Hepatocyte (in vitro differentiated cells): ENCODE measurements at places on chromosomes 3 and 15.

GRCh38 chr3:73832426-73832825 lies 207.7 kb upstream of the PDZRN3 start:
- DNase-seq = no peak

DNA sequence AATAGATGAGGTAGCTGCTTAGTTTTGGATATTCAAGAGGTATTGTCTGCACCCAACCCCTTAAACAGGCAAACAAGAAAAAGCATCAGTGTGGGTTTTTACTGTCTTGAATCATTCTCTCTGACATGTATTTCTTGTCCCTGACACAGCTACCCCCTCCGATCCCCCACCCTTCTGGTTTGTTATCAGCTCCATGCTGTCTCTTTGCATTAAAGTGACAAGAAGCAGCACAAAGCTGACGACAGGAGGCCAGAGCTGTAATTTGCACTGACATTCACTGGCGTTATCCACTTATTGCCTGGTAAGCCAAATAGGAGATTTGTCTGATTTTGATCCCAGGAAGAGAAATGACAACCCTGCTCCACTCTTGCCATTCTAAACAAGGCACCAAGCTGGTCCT lies 83.3 kb upstream of the SNRK start:
- DNase-seq = no peak

DNA sequence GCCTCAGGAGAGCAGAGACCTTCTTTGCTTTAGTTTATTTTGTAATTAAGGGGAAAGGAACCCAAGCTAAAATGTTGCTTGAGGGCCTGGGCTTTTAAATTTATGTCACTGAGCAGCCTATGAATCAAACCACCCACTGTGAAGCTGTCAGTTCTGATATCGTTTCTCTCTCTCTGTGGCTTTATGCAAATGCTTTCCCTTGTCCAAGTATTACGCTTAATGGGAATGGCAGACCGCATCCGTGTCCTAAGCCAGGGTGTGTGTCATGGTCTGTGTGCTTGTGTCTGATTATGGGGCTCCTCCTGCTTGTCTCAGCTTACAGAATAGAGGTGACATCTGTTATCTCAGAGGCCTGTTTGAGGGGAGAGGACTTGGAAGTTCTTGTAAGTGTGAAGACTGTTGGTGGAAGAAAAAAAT lies 82.4 kb downstream of the EBLN2 start:
- DNase-seq = no peak

DNA sequence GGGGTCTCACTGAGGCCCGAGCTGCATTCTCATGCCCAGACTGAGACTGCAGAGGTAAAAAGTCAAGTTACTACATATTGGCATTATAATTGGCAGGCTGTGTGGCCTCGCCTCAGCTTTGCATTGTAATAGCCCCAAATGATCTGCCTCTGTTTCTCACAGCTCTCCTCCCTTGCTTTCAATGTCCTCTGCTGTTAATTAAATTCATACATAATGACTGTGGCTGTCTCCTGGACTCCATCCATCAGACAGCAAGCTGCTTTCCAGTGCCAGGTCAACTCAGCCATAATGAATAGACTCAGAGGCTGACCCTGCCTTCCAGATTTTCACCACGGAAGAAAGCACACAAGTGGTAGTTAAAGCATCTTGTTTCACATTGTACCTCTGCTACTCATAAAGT lies 7.6 kb upstream of the RTP4 start:
- no peak for DNase-seq

DNA sequence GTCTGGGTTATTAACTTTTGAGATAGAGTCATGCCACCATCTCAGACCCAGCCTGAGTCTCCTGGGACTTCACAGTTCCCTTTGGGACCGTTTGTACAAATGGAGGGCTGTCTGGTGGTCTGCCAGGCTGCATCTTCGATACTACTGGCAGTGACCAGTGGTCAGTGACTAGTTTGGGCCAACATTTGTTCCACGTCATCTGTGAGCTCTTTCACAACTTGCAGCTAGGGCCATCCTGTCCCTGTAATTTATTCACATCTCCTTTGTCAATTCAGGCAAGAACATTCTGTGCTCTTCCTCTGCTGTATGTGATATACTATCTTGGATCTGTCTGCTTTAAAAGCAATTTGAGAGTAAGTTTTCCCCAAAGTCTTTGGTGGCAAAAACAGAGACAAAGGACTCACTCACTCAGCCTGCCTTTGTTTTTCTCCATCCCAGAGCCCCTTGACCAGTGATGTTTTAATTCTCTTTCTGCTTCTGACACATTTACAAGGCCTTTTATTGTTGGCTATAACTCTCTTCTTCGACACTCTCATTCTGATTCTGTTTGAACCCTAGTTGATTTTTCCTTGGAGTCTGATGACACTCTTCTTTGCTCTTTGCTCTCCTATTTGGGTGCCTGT lies 353.4 kb downstream of the EPHB1 start:
- DNase-seq = no peak

- DNase-seq = peak; percentile 35
Measured at GRCh38 chr3:138434875-138435772, 708 bp downstream of the ESYT3 start.

- no peak for DNase-seq
Measured at GRCh38 chr15:77639431-77639830, 6.7 kb upstream of the LINGO1 start.

DNA sequence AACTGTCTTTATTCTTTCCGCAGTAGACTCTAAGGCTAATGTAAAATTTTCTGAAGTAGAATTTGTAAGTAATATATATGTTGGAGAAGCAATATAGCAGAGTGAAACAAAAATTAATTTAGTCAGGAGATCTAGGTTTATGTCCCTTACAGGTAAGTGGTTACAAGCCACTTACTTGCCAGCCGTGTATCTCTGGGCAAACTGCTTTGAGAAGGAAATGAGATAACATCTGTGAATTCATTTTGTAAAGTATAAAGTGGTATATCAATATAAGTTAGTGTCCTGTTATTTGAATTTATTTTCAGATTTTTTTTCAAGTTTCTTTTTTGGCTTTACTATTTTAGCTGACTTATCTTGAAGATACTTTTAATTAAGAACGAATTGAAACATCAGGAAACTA lies 5.5 kb downstream of the DAZL start:
- no peak for DNase-seq

GRCh38 chr15:58543664-58544335 lies 112.0 kb downstream of the LIPC start:
- no peak for DNase-seq

- no peak for DNase-seq
Measured at GRCh38 chr3:126870608-126871210, 112.2 kb upstream of the PLXNA1 start.

DNA sequence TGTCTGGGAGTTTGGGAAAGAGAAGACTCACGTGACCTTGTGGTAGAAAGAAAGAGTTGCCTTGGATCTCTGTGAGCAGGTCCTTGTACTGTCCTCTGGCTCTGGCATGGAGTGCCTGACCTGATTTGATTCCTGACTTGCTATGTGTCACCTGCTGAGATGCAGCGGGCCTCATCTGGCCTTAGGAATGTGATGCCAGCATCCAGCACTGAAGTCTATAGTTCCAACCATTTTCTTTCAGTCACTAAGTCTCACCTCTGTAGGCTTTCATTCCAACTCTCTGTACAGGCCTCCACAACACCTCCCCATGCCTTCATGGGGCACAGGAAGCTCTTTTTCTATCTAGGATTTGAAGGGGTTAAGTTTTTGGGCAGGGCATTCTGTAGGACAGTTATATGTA lies 12.1 kb upstream of the OXSR1 start:
- DNase-seq = no peak

GRCh38 chr3:127307916-127308315 lies 20.1 kb upstream of the PRR20G start:
- DNase-seq = no peak

GRCh38 chr15:65372787-65373067 lies 5.1 kb downstream of the IGDCC3 start:
- DNase-seq = no peak

DNA sequence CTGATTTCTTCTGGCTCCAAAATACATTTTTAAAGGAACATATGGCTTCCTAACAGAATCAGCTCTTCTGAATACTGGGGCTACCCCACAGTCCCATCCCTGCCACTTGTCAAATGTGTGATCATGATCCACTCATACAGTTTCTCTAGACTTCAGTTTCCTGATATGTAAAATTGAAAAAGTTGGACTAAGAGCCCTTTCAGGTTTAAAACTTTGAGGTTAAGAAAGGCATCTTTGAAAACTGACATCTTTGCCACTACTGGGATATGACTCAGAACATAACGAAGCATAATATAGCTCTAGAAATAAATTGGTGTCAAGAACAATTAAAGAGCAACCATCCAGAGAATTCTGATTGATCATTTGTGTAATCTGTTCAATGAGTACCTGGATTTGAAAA lies 248.3 kb downstream of the IL5RA start:
- DNase-seq = no peak

DNA sequence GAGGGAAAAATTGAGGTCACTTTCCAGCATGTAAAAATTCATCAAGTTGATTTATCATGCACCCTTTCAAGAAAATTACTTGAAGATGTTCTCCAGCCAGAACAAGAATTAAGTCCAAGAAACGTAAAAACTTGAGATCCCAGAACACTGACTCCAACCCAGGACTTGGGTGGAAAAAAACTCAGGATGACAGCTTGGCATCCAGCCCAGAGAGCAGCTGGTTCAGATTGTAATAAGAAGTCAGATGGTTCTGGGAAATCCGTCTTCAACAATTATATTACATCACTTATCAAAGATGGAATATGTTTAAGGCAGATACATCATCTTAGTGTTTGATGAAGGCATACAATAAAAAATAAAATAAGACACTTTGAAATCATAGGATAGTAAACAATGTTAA lies 23.0 kb upstream of the DNAJC13 start:
- no peak for DNase-seq

DNA sequence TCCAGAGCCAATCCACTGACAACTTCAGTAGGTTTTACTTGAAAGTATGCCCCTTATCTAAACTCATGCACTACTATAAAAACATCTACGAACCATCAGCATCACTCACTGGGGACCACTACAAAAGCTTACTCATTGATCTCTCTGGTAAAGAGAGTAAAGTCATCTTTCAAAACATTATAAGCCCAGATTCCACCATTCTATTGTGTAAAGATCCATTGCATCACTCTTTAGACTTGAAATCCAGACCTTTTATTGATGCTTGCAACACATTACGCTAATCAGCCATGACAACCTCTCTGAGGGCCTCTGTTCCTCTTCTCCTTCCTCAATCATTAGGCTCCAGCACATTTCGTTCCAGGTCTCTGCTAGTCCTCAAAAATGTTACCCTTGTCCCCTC lies 248.9 kb upstream of the WNT5A start:
- no peak for DNase-seq

- DNase-seq = no peak
Measured at GRCh38 chr3:23219117-23219516, 16.0 kb downstream of the UBE2E2 start.

DNA sequence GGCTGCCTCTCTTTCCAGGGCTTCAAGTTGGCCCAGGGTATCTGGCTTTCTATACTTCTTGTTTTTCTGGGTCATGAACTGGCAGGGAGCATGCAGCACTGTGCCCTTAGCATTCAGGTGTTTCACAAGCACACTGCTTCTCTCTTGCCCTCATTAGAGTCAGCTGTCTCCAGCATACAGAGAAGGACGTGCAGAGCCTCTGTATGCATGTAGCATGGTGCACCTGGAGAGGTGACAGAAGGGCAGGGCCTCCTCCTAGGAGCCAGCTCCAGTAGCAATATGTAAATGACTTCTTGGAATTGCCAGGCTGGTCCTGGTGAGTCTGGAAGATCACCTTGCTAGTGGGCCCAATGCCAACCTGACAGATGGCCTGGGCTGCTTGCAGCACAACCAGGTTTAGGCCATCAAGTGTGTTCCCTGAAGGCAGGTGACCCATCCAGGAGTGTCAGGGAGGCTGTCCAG lies 44.8 kb upstream of the ATP2C1 start:
- no peak for DNase-seq

DNA sequence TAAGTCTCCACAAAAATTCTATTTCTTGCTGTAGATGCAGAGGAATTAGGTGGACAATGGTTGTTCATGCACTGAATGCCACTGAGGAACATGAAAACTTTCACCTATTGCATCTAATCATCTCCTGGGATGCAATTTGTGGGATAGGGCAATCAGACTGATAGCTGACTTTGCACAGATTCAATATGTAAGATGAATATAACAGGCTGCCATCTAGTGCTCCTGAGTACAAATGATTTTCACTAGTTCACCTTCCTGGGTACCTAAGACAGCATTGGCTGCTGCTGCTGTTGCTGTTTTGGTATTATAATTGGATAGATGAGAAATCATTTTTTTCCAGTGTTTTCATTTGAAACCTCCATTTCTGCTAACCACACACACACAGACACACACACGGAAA lies 19.7 kb downstream of the TIMMDC1 start:
- no peak for DNase-seq

DNA sequence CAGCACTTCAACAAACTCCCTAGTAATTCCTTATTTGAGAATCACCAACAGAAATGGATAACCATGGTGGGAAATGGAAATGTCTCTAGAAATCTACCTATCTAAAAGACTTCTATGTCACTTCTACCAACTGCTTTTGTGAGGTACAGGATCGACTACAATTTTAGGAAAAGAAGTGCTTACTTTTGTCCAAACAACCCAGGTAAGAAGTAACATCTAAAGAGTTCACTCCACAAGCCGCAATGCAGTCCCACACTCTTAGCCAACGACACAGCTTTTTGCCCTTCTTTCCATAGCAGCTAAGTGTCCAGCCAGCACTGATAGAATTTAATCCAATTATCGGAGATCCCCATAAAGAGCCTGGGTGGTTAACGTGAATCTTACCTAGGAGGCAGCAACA lies 28.1 kb downstream of the ANXA2 start:
- DNase-seq = no peak

GRCh38 chr3:14570864-14571263 lies 30.7 kb upstream of the GRIP2 start:
- DNase-seq = no peak

- DNase-seq = no peak
Measured at GRCh38 chr15:74752531-74752930, 3.9 kb downstream of the CYP1A2 start.

DNA sequence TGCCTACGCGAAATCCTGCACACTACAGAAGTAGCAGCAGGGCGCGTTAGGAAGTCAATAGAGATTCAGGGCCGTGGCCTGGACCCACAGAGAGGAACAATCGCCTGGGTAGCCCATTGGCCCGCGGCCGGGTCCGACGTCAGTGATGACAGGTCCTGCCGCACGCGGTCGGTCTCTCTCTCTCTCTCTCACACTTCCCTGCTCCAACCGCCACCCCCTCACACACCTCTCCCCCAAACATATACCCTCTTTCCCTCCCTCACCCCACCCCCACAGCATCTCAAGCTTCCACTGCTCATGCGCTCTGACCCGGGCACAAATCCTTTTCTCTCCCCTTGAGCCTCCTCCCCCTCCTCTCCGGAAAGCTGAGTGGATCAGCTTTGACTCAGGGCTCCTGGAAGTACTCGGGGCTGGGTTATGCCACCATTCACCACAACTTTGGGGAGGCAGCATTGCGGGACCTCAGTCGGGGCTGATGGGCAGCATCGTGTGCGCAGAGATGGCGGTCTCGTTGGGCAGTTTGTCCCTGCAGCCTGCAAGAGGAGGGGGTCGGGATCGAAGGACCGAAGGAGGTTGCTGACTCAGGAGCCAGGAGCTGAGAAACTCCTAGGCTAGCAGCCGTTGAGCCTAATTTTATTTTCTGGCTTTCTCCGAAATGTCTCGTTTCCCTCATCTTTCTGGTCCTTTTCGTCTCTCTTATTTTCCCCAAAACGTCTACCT lies 9.0 kb downstream of the ZIC4 start:
- DNase-seq = no peak
